ENCODE measurements at places on chromosomes 6 and 20.

- no peak for DNase-seq
Observed at GRCh38 chr6:119162134-119162775, 83.8 kb upstream of the FAM184A start.

- DNase-seq = no peak
Observed at GRCh38 chr20:55918471-55918870, 86.8 kb downstream of the CBLN4 start.

- no peak for DNase-seq
Observed at GRCh38 chr6:37987018-37987417, 167.5 kb downstream of the ZFAND3 start.

- no peak for DNase-seq
Observed at GRCh38 chr6:28683945-28684538, 158.4 kb downstream of the GPX5 start.
